ENCODE measurements at places on chromosomes 11 and 22.

GRCh38 chr11:130071211-130071712 lies 1.6 kb downstream of the APLP2 start:
- no peak for DNase-seq

DNA sequence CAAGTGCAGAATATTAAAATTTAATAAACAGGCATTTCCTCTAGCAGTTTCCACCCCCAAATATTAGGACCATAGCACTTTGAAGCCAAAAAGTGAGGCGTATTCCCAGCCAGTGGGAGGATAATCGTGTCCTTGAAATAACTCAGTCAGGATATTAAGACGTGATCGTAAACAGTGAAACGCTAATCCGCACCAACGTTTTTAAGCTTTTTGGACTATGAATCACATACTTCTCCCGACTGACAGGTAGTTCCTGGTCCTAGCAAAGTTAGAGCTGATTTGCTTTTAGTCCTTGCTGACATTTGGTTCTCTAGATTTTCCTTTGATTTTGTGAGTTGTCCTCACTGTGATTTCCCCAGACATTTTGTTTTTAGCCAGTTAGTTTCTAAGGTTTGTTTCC lies 197.1 kb upstream of the ARHGAP20 start:
- DNase-seq, result no peak

GRCh38 chr11:93024369-93024768 lies 54.9 kb downstream of the MTNR1B start:
- no peak for DNase-seq

GRCh38 chr22:39658367-39658766 lies 87.8 kb downstream of the CACNA1I start:
- DNase-seq, result no peak

DNA sequence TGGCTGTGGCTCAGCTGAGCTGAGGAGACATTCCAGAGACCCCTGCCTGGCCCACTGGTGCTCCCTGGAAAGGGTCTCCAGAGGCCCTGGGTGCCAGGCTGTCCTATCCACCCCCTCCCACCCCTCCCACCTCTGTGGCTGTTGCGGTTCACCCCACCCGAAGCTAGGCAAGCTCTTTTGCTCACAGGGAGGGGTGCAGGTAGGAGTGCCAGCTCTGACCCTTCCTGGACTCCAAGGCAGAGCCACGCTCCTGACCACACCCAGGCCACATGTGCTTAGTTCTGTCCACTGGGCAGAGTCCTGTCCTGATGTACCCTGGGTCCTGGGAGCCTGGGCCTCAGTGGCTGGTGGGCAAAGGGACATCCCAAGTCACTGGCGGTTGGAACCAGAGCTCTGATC lies 16.4 kb downstream of the IL17REL start:
- DNase-seq, result no peak

DNA sequence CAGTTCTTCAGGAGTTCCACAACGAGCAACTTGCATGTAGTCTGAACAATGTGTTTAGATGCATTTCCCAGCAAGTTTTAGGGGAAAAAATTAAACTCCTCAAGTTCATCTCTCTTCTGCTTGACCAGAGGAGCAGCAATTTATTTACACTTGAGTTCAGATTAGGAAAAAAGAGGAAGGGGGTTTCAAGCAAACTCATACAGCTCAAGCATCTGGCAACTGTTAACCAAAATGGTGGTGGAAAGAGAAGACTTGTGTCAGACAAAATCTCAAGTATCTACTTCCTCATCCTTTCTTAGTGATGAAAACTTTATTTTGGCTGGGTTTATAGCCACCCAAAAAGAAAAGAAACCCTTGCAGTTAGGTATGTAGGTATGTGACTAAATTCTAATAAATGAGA lies 29.1 kb upstream of the PICALM start:
- no peak for DNase-seq

DNA sequence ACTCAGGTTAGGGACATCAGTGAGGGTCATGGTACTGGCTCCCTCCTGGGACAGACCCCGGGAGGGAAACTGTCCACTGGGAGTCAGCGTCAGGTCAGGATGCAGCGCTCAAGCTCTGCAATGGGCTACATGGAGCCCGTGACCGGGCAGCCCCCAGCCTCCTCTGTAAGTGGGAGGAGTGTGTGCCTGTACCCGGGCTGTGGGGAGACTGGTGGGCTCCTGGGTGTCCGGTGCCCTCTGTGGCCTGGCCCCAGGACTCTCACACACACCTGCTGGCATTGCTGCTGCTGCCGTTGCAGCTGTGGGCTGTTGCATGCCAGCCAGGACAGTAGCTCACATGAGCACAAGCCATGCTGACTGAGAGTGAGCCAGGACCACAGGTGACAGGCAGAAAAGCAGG lies 630.3 kb downstream of the TBC1D22A start:
- no peak for DNase-seq

- DNase-seq, result no peak
Measured at GRCh38 chr11:21897752-21898151, 295.1 kb upstream of the ANO5 start.

DNA sequence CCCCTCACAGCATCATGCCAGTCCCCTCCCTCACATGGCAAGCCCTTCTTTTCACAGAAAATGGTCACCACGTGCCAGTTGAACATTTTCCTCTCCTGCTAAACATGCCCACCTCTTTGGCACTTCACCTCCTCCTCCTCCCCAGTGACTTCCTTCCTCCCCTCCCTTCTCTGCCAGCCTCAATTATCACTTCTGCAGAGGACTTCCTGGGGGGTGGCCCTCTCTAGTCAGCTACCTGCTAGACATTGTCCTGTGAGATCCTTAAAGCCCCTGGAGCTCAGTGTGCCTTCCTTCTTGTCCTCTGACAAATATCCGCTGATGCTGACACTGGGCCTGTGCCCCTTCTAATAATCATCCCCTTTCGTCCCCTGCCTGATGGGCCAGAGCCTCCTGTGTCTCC lies 43.2 kb upstream of the E2F8 start:
- DNase-seq, result no peak

GRCh38 chr22:27323661-27324060 lies 477.9 kb downstream of the MN1 start:
- no peak for DNase-seq

GRCh38 chr11:118841469-118842242 lies 42.0 kb upstream of the CXCR5 start:
- DNase-seq, result no peak

Measured in NCI-H2171 (cell line).